ENCODE measurements at places on chromosomes 4 and X.

DNA sequence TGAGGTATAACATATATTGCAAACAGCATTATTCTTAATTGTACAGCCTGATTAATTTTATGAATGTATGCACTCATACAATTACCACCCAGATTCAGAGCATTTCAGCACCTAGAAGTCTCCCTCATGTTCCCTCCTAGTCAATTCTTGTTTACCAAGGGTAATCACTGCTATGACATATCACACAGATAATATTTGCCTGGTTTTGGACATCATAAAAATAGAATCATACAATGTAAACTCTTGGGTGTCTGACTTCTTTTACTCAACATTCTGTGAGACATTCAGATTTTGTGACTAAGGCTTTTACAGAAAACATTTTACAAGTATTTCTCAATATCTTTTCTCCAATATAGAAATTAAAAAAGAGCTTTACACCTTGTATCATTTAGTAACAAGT, 66.9 kb downstream of the PTPN13 start:
- no peak for DNase-seq
- no peaks in the 10 kb centered on the region for H3K4me1 ChIP-seq
- no peaks in the 10 kb centered on the region for H3K27me3 ChIP-seq
- no peaks in the 10 kb centered on the region for H3K36me3 ChIP-seq
- H3K4me3 ChIP-seq: no peak overlapping the region

- no peaks in the 10 kb centered on the region for H3K27me3 ChIP-seq
- no peaks in the 10 kb centered on the region for H3K36me3 ChIP-seq
- no peak overlapping the region for H3K27ac ChIP-seq
- DNase-seq: no peak
- H3K4me3 ChIP-seq: no peak overlapping the region
- H3K4me1 ChIP-seq: no peaks in the 10 kb centered on the region
Measured at GRCh38 chr4:111449657-111450056, 695.6 kb upstream of the FAM241A start.

- DNase-seq: no peak
- no peaks in the 10 kb centered on the region for H3K36me3 ChIP-seq
- H3K27ac ChIP-seq: no peak overlapping the region
- H3K4me1 ChIP-seq: no peaks in the 10 kb centered on the region
Measured at GRCh38 chr4:167185465-167185864, 48.8 kb downstream of the SPOCK3 start.

- no peaks in the 10 kb centered on the region for H3K27me3 ChIP-seq
- H3K4me1 ChIP-seq: no peaks in the 10 kb centered on the region
- H3K27ac ChIP-seq: no peak overlapping the region
- H3K4me3 ChIP-seq: no peak overlapping the region
- no peaks in the 10 kb centered on the region for H3K36me3 ChIP-seq
- no peak for DNase-seq
Measured at GRCh38 chrX:44400588-44400987, 57.1 kb upstream of the EFHC2 start.

GRCh38 chr4:128913228-128913627, 103.7 kb downstream of the JADE1 start:
- no peak overlapping the region for H3K27ac ChIP-seq
- no peak for DNase-seq
- H3K36me3 ChIP-seq: peaks cover 16% of the 10 kb centered on the region

DNA sequence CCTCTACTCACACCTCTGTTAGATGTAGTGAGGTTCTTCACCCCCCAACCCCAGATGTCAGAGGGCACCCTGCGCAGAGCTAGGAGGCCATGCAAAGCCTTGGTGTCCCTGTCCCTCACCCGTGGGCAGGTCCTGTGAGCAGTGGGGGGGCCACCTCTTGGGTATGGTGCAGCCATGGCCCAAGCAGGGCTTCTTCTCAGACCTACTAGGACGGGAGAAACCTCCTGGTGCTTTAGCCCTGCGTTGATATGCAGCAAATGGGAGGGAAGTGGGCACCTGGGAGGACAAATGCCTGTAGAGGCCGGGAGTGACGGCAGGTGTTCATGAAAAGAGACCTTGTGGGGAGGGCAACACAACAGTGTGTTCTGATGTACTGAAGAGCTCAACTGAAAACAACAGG, 38.5 kb upstream of the MSANTD1 start:
- peaks cover 3% of the 10 kb centered on the region for H3K4me1 ChIP-seq
- DNase-seq: no peak
- no peak overlapping the region for H3K4me3 ChIP-seq
- peaks cover 59% of the 10 kb centered on the region for H3K36me3 ChIP-seq
- no peaks in the 10 kb centered on the region for H3K27me3 ChIP-seq
- no peak overlapping the region for H3K27ac ChIP-seq

- peaks cover 62% of the 10 kb centered on the region for H3K4me1 ChIP-seq
- H3K36me3 ChIP-seq: peaks cover 40% of the 10 kb centered on the region
- H3K27me3 ChIP-seq: no peaks in the 10 kb centered on the region
- H3K27ac ChIP-seq: peak overlapping the region; percentile 83
- DNase-seq: peak; percentile 80
Measured at GRCh38 chr4:47531241-47531953, 46.3 kb downstream of the ATP10D start.

- H3K4me1 ChIP-seq: peaks cover 2% of the 10 kb centered on the region
- no peak overlapping the region for H3K27ac ChIP-seq
- DNase-seq: no peak
- no peak overlapping the region for H3K4me3 ChIP-seq
Measured at GRCh38 chr4:3329887-3330286, 37.1 kb downstream of the RGS12 start.

DNA sequence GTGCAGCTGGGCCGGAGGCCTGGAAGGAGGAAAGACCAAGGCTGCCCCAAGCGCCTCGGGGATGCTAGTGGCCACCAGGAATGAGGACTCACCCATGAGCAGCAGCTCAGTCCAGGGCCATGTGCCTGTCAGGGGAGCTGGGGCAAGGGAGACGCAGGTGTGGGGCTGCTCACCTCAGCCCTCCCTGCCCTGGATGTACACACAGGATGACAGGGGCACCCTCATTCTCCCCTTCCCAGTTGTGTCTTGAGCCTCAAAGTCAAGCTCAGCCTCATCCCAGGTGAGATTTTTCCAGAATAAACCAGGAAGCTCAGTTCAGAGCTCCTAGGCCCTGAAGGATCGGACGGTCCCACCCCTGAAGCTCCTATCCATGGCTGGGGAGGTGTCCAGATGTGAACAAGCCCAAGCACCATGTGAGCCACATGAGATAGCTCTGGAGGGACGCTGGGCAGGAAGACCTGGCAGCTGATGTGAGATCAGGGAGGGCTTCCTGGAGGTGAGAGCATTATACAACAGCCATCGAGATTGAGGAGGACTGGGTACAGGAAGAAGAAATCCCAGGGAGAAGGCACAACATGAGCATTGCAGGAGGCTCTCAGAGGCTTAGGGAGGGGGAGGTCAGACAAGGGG, 23.0 kb downstream of the HTRA3 start:
- H3K27me3 ChIP-seq: no peaks in the 10 kb centered on the region
- no peaks in the 10 kb centered on the region for H3K36me3 ChIP-seq
- no peaks in the 10 kb centered on the region for H3K4me1 ChIP-seq
- H3K27ac ChIP-seq: no peak overlapping the region
- no peak overlapping the region for H3K4me3 ChIP-seq
- no peak for DNase-seq

- no peak for DNase-seq
- H3K4me3 ChIP-seq: no peak overlapping the region
- no peaks in the 10 kb centered on the region for H3K4me1 ChIP-seq
- H3K27ac ChIP-seq: no peak overlapping the region
Measured at GRCh38 chrX:12567857-12568256, 223.4 kb upstream of the PRPS2 start.

DNA sequence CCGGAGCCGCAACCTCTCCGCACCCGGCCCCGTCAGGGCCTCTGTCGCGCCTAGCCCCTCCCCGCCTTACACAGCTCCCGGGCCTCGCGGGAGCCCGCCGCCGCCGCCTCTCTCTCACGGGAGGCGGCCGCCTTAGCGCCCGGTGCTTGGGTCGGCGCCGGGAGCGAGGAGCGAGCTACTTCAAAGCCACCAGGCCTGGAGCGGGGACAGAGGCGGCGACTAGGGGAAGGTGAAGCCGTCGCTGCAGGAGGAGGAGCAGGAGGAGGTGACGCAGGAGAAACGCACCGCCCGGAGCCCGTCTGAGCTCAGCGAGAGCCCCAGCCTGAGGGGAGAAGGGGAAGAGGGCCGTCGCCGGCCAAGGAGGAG, 250 bp downstream of the USP9X start:
- no peaks in the 10 kb centered on the region for H3K27me3 ChIP-seq
- peak; percentile 71 for DNase-seq
- peaks cover 22% of the 10 kb centered on the region for H3K36me3 ChIP-seq
- H3K27ac ChIP-seq: peak overlapping the region; percentile 97
- H3K4me1 ChIP-seq: peaks cover 32% of the 10 kb centered on the region

- H3K36me3 ChIP-seq: peaks cover 15% of the 10 kb centered on the region
- H3K27ac ChIP-seq: no peak overlapping the region
- DNase-seq: no peak
- peak overlapping the region; percentile 76 for H3K4me3 ChIP-seq
- H3K27me3 ChIP-seq: peaks cover 8% of the 10 kb centered on the region
Measured at GRCh38 chrX:153333266-153333665, 687 bp upstream of the ZNF275 start.

- peak within 1 kb of the TSS; percentile 59 for H3K4me3 ChIP-seq
- H3K36me3 ChIP-seq: no peaks in the 10 kb centered on the region
Measured at GRCh38 chr4:52051213-52051614, at the start of gene SPATA18. Gene SPATA18, plus strand, starts transcription at chr4:52051304. Its CDS starts 401 bp downstream, at chr4:52051705.

GRCh38 chr4:16496501-16496900, 270.2 kb upstream of the TAPT1 start:
- DNase-seq: no peak
- no peaks in the 10 kb centered on the region for H3K4me1 ChIP-seq
- H3K4me3 ChIP-seq: no peak overlapping the region
- H3K36me3 ChIP-seq: no peaks in the 10 kb centered on the region
- no peaks in the 10 kb centered on the region for H3K27me3 ChIP-seq

GRCh38 chr4:122091397-122091796, 60.7 kb upstream of the BLTP1 start:
- no peak overlapping the region for H3K4me3 ChIP-seq
- no peaks in the 10 kb centered on the region for H3K36me3 ChIP-seq
- no peaks in the 10 kb centered on the region for H3K4me1 ChIP-seq
- H3K27me3 ChIP-seq: peaks cover 3% of the 10 kb centered on the region
- DNase-seq: no peak

GRCh38 chr4:123106747-123107146, 184.3 kb upstream of the NUDT6 start:
- peaks cover 3% of the 10 kb centered on the region for H3K36me3 ChIP-seq
- no peak overlapping the region for H3K27ac ChIP-seq
- no peaks in the 10 kb centered on the region for H3K27me3 ChIP-seq

- no peaks in the 10 kb centered on the region for H3K27me3 ChIP-seq
- peaks cover 43% of the 10 kb centered on the region for H3K4me1 ChIP-seq
- H3K4me3 ChIP-seq: no peak overlapping the region
- peak overlapping the region; percentile 54 for H3K27ac ChIP-seq
- H3K36me3 ChIP-seq: peaks cover 48% of the 10 kb centered on the region
- no peak for DNase-seq
Measured at GRCh38 chr4:99052902-99053301, 35.7 kb downstream of the ADH5 start.

DNA sequence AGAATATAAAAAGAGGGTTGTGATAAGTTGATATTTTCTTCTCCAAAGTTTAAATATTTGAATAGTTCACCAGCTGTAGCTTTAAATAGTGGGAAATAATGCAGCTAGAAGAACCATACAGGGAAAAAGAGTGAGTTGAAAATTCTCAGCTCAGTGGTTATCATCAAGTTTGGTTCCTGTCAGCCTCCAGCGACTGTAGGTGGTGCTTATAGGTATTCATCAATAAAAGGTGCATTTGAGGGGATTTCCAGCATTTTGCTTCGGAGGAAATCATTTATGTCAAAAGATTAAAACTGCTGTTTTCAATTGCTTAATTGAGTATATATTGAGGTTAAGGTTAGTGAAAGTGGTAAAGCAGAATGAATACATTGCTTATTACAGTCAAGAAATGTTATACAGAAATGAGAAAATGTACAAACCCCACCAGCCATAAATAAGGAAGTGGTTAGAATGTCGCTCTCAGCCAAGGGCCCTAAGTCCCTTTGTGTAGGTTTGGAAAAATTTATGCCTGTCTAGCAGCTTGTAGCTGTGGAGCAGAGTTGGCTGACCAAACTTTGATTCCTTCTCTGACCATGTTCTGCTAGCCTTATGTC, 532.9 kb upstream of the FTHL17 start:
- H3K36me3 ChIP-seq: no peaks in the 10 kb centered on the region
- H3K27me3 ChIP-seq: no peaks in the 10 kb centered on the region
- no peak for DNase-seq

GRCh38 chr4:6961496-6962210, 52.0 kb downstream of the TBC1D14 start:
- no peak for DNase-seq
- H3K27ac ChIP-seq: no peak overlapping the region
- peaks cover 22% of the 10 kb centered on the region for H3K4me1 ChIP-seq
- H3K36me3 ChIP-seq: no peaks in the 10 kb centered on the region

DNA sequence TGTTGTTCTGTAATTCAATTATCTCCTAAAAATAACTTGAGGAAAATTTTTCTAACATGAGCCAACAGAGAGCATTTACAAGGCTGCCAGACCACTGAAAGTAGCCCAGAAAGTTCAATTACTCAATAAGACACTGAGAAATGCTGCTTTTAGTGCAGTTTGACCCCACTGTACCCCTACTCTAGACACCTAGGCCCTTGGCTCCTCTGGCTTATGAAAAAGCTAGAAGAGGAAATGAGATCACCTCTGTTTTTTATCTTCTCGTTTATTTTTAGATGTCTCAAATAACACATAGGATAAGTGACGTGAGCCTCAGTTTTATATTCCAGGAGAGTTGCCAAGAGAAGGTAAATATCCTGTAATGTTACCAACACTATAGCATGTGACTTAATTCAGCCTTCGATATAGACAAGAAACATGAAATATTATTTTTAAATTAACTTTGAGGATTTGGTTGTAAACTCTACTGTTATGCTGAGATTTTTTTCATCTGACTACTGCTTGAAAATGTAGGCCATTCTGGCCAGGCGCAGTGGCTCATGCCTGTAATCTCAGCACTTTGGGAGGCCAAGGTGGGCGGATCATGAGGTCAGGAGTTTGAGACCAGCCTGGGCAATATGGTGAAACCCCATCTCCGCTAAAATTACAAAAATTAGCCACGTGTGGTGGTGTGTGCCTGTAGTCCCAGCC, 24.4 kb downstream of the TNIP3 start:
- no peak for DNase-seq
- no peaks in the 10 kb centered on the region for H3K27me3 ChIP-seq
- peaks cover 28% of the 10 kb centered on the region for H3K4me1 ChIP-seq
- H3K36me3 ChIP-seq: peaks cover 9% of the 10 kb centered on the region

- H3K36me3 ChIP-seq: no peaks in the 10 kb centered on the region
- no peak overlapping the region for H3K4me3 ChIP-seq
- no peak overlapping the region for H3K27ac ChIP-seq
- H3K27me3 ChIP-seq: no peaks in the 10 kb centered on the region
- DNase-seq: no peak
Measured at GRCh38 chr4:32864713-32865351, 2144.7 kb downstream of the PCDH7 start.
